ENCODE measurements at places on chromosomes 16 and 17.

DNA sequence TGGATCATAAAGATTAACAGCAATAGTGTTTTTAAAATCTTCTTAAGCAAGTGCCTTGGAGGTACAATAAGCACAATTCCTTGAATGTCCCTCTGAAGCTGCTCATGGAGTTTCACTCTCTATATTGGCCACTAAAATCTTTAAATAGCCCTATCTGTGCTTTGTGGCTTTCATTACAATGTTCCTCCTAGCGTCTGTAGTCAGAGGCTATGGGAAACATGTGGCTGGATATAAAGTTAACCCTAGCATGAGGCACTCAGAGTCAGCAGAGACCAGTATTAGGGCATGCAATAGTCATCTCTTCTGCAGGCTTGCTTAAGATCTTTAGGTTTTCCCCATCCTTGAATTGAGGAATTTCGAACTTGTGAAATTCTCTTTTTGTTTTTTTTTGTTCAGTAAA lies 668.2 kb downstream of the CDH11 start:
- DNase-seq, result no peak

- no peak for DNase-seq
Observed at GRCh38 chr16:7140899-7141298, 191.7 kb upstream of the RBFOX1 start.

- no peak for DNase-seq
Observed at GRCh38 chr17:38851434-38851833, 2.1 kb downstream of the RPL23 start.

DNA sequence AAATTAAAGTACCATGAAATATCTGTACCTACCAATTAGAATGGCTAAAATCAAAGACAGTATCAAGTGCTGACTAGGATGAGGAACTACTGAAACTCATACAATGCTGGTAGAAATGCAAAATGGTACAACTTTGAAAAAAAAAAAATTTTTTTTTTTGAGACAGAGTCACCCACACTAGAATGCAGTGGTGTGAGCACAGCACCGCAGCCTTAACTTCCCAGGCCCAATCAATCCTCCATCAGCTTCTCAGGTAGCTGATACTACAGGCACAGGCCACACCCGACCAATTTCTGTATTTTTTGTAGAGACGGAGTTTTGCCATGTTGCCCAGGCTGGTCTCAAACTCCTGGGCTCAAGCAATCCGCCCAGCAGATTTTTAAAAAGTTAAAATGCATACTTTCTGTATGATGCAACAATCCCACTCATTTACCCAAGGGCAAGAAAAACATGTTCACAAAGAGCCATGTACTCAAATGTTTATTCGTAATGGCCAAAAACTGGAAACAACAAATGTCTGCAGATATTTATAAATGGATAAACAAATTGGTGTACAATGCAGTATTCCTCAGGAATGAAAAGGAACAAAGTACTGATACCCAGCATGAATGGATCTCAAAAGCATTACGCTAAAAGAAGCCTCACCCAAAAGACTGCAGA lies 8.7 kb downstream of the SMURF2 start:
- no peak for DNase-seq

DNA sequence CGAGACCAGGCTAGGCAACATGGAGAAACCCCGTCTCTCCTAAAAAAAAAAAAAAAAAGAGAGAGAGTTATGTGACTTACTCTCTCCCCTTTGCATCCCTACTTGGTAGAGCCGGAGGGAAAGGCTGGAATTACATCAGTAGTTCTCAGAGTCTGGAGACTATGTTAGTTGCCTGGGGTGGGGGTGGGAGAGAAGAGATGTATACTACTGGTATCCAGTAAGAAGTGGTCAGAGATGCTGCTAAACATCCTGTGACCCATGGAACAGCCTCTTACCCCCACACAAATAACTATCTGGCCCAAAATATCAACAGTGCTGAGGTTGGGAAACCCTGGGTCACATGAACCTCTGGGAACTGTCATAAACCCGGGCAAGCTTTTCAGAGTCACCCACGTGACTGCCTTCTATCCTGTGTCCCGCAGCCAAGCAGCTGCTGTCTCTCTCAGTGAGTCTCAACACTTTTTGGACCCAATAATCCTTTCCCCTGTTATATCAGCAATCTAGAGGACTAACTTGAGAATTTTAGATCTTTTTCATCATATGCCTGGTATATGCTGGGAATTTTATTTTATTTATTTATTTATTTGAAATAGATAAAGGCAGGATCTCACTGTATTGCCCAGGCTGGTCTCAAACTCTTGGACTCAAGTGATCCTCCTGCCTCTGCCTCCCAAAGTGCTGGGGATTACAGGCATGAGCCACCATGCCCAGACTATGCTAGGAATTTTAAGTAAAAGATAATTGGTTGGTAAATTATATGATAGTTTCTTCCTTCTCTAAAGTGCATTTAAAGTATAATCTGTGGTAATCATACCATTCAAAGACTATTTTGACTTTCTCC lies 8.7 kb downstream of the EIF1 start:
- no peak for DNase-seq

- no peak for DNase-seq
Observed at GRCh38 chr16:81650982-81651562, 128.0 kb upstream of the PLCG2 start.

DNA sequence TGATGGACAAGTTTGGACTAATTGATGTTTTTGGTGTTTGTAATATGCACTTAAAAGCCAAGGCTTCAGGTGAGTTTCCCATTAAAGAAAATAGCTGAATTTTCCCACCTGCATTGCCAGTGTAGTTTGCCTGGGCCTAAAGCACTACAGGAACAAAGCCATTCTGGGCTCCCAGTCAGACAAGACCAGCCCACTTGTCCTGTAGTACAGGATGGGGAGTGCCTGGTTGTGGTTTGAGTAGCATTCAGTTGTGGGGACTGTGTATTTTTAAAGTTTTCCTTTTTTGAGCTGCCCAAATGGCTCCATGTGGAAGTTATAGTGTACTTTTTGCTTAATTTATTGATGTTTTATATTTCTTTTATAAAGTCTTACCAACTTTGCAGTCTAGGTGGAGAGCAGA lies 91.7 kb downstream of the TANGO6 start:
- DNase-seq, result no peak

- DNase-seq, result peak; percentile 45
Observed at GRCh38 chr17:59914274-59914854, 21.4 kb downstream of the RPS6KB1 start.

DNA sequence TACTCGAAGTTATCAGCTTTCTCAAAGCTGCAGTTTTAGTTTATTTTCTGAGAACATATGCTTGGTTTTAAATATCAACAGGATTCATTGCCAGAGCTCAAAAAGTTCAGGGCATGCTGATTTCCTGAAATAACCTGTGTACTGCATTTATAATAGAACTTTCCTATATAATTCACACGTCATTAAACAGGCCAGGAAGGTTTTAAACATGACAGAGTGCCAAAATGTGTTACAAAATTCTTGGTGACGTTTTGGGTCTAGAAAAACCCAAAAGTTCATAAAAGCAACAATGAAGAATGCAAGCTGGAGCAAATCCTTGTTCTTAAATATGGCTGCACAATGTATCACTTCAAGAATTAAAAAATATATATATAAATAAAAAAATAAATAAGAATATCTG lies 1139.1 kb downstream of the CDH11 start:
- no peak for DNase-seq

DNA sequence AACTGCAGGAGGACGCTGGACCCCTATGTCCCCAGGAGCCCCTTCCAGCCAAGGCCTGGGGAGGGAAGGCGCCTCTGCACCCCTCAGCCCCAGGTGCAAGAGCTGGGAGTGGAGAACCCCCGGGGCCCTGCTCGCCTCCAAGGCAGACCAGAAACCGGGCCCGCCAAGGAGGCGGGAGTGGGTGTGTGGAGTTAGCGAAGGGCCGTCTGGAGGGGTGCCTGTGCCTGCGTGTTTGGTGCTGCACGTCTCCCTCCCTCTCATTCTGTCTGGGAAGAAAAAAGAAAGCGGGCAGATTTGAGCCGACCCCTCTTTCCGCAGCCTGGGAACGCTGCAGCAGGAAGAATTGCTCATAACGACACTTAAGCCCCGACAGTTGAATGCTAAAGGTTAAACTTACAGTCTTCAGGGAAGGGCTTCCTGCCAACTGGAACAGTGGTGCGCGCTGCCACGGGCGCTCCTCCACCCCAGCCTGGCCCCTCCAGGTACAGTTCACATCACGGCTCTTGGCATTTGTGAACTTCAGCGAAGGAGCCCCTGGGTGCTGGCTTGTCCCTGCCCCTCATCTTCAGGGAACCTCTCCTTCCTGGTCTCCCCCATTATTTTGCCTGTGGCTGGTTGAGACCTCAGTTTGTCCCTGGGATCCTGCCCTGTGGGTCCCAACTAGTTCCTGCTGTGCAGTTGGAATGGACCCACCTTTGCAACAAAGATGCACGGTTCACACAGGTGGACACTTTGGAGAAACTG lies 19.2 kb upstream of the ZFHX3 start:
- DNase-seq, result no peak

DNA sequence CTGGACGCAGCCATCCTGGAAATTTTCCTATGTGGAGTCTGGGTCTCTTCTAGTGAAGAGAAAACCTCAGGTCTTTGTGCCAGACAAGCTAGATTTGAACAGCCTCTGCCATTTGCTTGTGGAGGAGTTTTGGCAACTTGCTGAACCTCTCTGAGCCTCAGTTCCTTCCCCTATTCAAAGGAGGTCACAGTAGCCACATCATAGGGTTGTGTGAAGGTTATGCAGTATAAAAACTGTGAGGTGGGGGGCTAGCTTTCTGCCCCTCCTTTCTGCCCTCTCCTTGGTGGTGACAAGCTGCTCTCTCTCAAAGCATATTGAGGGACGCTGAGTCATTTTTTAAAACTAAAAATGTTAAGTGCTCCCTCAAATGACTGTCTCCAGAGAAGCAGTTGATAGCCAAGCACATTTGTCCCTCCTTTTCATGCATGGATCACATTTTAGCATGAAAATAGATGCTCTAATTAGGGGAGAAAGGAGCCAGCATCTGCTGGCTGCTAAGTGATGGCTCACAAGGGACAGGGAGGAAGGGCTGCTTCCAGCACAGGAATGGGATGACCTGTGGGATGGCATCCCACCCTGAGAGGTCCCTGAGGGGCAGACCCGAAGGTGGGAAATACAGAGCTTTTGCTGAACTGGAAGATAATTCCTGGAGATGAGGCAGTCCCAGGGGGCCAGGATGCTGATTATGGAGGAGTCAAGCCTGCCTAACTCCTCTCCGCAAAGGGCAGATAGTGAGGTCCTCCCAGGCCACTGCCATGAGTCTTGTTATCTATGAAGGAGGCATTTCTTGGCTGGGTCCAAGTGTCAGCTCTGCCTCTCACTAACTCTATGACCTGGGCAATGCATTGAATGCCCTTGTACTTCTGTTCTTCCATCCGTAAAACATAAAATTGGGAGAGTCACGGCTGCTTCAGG lies 218.8 kb downstream of the RAB11FIP4 start:
- DNase-seq, result no peak

GRCh38 chr16:84673561-84673960 lies 25.2 kb downstream of the KLHL36 start:
- DNase-seq, result no peak

DNA sequence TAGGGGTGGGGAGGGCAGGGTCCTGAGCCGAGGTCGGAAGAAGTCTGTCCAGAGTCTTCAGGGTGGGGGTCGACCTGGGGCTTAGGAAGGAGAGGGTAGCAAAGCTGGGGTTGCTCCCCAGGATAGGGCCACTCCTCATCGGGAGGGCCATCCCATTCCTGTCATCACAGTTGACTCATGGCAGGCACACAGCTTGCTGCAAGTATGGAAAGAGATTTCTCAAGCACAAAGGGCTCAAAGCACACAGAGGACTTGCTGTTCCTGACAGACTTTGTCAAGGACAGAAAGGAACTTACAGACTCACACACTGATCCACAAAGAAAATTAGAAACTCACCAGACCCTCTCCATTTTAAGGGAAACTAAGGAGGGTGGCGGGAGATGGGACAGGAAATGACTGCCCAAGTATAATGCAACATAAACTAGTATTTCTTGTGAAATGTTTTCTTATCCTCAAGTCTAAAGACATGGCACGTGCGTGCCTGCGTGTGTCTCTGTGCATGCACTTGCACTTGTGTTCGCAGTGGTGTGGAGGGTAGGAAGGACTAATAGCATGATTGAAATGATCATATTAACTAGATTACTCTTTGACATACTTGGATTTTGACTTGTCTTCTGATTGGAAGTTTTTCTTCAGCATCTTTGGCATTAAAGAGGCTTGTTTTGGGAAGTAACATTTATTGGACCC lies 2.4 kb downstream of the AOC2 start:
- DNase-seq, result no peak

- no peak for DNase-seq
Observed at GRCh38 chr17:34252444-34253138, 2.5 kb upstream of the CCL2 start.

- no peak for DNase-seq
Observed at GRCh38 chr16:1068451-1068850, 4.1 kb upstream of the SSTR5 start.

DNA sequence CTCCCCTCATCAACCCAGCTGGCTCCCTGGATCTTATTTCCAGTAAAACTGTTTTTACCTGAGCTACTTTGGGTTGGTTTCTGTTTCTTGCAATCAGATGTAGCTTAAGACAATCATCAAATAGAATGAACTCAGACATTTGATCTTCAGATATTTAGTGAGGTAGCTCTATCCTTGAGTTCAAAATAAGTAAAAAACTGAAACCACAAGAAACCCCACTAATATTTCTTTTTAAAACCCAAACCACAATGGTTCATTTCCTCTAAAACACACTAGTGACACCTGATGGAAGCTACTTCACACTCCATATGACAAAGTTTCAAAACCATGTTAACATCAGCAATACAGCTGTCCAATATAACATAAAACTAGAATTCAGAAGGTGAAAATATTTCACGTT lies 37.8 kb downstream of the CACNG1 start:
- DNase-seq, result no peak

DNA sequence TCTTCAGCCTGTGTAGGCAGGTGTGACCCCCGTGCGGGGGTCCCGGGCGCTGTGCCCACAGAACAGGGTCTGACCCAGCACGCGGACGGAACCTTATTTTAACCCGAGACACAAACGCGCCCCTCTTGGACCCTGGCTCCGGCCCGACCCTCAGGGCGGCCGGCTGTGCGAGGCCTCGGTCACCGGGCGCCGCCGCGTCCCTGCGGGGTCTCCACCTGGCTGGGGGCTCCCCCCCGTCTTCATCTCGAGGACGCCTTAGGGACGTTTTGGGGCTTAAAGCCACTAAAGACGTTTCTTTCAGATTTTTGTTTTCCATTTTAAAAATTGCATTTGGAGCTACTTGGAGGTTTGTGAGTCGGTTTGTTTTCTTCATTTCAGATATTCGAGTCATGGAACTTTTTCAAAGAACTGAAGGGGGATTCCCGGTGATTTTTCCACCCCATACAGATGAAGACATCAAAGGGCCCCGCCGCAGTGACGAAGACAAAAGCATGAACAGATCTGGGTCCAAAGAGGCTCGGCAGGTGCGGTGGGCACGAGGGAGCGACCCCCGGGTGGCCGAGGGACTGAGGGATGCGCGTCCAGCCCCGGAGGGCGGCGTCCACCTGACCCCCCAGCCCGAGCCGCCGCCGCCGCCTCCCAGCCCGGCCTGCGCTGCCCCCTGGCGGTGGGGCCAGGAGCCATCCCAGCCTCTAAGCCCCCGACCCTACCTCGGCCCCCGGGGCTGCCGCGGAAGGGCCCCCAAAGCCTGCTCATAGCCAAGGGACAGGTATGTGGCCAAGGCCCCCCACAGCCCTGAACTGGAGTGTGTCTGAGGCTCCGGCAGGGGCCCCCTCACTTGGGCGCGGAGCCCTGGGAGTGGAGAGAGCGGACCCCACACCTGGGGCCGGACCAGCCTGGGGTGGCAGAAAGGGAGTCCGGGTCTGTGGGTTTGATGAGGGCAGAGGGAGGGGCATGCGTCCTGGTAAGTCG lies 3.8 kb upstream of the CD7 start:
- DNase-seq, result peak; percentile 85

GRCh38 chr17:80096561-80097021 lies 4.8 kb upstream of the GAA start:
- no peak for DNase-seq
